ENCODE measurements at places on chromosomes 12 and 14.
A peak's percentile ranks its signal among the peaks of the same experiment; 100 is the strongest.

DNA sequence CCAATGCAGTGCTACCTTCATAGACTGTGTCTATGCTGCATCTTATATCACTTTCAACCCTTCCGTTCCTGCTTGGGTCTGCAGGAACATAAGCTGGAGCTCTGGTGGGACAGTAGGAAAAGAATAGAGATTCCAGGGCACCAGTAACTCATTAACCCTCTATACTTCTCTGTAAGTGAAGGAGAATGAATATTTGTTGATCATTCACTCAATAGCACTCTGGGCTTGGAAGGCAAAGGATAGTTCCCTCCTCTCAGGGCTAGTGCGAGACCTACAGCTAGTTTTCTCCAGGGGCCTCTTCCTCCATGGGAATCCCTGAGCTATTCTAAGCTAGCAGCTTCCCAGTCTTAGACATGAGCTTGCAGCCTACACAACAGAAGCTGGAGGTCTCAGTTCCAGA, 84.7 kb downstream of the BMP4 start:
- DNase-seq = no peak

- DNase-seq = no peak
These were observed 93.0 kb upstream of the MGAT4C start for GRCh38 chr12:86349196-86349595.

- DNase-seq = no peak
These were observed 5.3 kb upstream of the HIF1A start for GRCh38 chr14:61690039-61690438.

DNA sequence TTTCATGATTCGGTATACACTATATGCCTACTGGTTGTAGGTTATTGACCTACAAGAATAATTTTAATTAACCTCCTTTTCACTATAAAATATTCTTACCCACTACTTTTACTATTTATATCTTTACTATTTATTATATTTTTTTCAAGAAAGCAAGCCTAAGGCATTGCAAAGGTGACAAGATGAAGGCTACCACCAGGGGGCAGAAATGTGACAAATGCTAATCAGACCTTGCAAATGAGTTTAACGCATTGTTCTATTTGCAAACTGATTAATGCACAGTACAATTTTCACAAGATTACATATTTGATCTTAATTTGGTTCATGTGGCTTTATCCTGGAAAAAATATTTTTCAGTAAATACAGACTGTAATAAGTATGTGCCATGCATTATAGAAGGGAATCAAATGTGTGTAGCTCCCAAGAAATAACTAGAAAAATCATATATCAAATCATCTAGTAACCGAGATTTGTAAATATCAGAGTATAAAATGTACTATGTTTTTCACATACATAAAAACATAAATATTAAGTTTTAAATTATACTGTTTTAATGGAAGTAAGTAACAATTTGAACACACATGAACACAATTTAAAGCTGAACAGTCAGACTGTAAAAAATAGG, 107.0 kb downstream of the ADAMTS20 start:
- peak; percentile 38 for DNase-seq

Measured in mucosa of gallbladder (tissue), 1 donor.